Adrenal gland (tissue), 19 donors: ENCODE measurements at places on chromosomes 4 and X. TPM values are rescaled to one million over a fixed set of nuclear protein-coding genes. Genes with fewer than 3 reads are reported as not detected.

DNA sequence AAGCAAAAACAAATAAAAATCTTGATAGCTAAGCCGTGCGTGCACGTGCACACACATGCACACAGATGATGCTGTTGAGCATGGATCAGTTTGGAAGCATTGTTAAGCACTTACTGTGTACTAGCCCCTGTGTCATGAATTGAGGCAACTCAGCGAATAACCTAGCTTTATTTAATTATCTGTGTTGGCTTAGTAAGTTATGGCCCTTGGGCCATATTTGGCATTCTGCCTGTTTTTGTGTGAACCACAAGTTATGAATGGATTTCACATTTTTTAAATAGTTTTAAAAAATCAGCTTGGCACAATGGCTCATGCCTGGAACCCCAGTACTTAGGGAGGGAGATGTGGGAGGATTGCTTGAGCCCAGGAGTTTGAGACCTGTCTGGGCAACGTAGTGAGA, 113.6 kb upstream of the CBLL2 start:
- no peaks in the 10 kb centered on the region for H3K36me3 ChIP-seq
- no peak overlapping the region for H3K27ac ChIP-seq
- H3K4me3 ChIP-seq = no peak overlapping the region
- no peaks in the 10 kb centered on the region for H3K4me1 ChIP-seq
- H3K27me3 ChIP-seq = no peaks in the 10 kb centered on the region

ZBTB33 gene
- polyA plus RNA-seq = 1.9 TPM

DNA sequence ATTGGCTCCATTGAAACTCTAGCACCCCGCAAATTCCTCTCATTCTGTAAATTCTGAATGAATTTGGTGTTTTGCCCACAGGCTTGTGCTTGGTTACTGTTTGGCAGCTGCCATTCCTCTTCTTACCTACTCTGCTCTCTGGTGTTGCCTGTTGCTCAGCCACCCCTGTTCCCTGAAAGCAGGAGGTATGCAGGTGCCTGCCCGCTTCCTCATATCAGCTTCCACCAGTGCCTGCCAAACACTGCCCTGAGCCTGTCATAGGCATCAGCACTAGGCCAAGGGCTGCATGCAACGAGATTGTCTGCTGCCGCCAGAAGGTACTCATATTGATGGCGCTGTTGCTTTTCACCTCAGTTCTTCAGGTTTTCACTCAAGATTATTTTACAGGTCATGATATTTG, 978.1 kb downstream of the C4orf33 start:
- no peaks in the 10 kb centered on the region for H3K27me3 ChIP-seq
- DNase-seq = no peak
- H3K36me3 ChIP-seq = no peaks in the 10 kb centered on the region
- H3K27ac ChIP-seq = no peak overlapping the region
- H3K4me3 ChIP-seq = no peak overlapping the region

DNA sequence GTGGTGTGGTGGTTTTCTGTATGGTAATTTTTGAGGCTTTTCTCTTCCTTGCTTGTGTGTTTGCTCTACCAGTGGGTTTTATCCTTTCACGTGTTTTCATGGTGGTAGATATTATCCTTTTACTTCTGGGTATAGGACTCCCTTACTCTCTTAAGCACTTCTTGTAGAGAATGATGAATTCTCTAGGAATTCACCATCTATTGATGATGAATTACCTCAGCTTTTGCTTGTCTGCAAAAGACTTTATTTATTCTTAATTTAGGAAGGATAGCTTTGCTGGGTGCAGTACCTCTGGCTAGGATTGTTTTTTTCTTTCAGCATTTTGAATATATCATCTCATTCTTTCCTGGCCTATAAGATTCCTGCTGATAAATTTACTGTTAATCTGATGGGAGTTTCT, 415.3 kb downstream of the PDGFC start:
- H3K27ac ChIP-seq = no peak overlapping the region
- no peaks in the 10 kb centered on the region for H3K27me3 ChIP-seq
- no peaks in the 10 kb centered on the region for H3K36me3 ChIP-seq
- no peak for DNase-seq
- H3K4me1 ChIP-seq = no peaks in the 10 kb centered on the region

GRCh38 chr4:127149086-127149485, 483.7 kb upstream of the INTU start:
- H3K27ac ChIP-seq = no peak overlapping the region
- DNase-seq = no peak
- H3K27me3 ChIP-seq = no peaks in the 10 kb centered on the region

CSAG1 gene
- polyA plus RNA-seq = not detected

GRCh38 chr4:56060036-56060435, 111.3 kb downstream of the CEP135 start:
- H3K4me1 ChIP-seq = no peaks in the 10 kb centered on the region
- no peak overlapping the region for H3K27ac ChIP-seq
- no peaks in the 10 kb centered on the region for H3K27me3 ChIP-seq
- DNase-seq = no peak

DNA sequence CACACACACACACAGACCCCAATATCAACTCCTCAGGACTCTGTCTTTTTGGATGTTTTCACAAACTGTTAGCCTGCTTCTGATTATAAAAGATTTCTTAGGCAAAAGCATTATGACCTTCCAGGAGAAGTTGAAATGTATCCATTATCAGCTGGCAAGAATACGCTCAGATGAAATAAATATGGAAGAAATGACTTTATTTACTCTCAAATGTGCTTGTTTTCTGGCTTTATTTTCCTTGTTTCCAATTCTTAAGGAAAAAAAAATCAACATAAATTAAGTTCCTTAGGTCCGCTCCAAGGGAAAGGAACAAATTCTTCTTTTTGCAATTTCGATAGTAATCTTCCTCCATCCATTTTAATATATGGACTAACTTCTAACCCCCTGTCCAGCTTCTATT, 175.6 kb upstream of the HCCS start:
- no peaks in the 10 kb centered on the region for H3K27me3 ChIP-seq
- H3K4me3 ChIP-seq = no peak overlapping the region
- no peaks in the 10 kb centered on the region for H3K4me1 ChIP-seq
- no peaks in the 10 kb centered on the region for H3K36me3 ChIP-seq

GRCh38 chr4:140672416-140672815, 83.8 kb downstream of the TBC1D9 start:
- no peak overlapping the region for H3K4me3 ChIP-seq
- H3K27me3 ChIP-seq = no peaks in the 10 kb centered on the region
- H3K36me3 ChIP-seq = no peaks in the 10 kb centered on the region
- H3K4me1 ChIP-seq = no peaks in the 10 kb centered on the region
- no peak for DNase-seq

- H3K4me1 ChIP-seq = no peaks in the 10 kb centered on the region
- no peaks in the 10 kb centered on the region for H3K27me3 ChIP-seq
- H3K36me3 ChIP-seq = no peaks in the 10 kb centered on the region
- no peak overlapping the region for H3K4me3 ChIP-seq
- no peak for DNase-seq
These were observed 137.4 kb upstream of the MAMLD1 start for GRCh38 chrX:150225756-150226155.

GRCh38 chrX:17527922-17528321, 152.9 kb downstream of the NHS start:
- no peaks in the 10 kb centered on the region for H3K27me3 ChIP-seq
- peak overlapping the region; percentile 38 for H3K27ac ChIP-seq
- DNase-seq = no peak
- no peaks in the 10 kb centered on the region for H3K36me3 ChIP-seq
- peaks cover 25% of the 10 kb centered on the region for H3K4me1 ChIP-seq
